Amniotic epithelial cell (primary cell): ENCODE measurements at places on chromosomes 16 and 17.

DNA sequence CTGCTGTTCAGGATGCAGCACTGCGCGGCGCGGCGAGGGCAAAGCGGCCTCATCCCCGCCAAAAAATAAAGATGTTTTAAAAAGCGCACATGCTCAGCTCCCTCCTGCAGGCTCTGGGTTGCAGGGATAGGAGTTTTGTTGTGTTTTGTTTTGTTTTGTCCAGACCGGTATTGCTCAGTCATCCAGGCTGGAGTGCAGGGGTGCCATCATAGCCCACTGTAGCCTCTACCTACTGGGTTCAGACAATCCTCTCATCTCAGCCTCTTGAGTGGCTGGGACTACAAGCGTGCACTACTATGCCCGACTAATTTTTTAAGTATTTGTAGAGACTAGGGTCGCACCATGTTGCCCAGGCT lies 636 bp downstream of the WWOX start:
- DNase-seq, result no peak

- DNase-seq, result no peak
Measured at GRCh38 chr17:32558326-32558955, 71.6 kb downstream of the CDK5R1 start.

GRCh38 chr16:31094088-31094423 lies 541 bp downstream of the VKORC1 start:
- no peak for DNase-seq

DNA sequence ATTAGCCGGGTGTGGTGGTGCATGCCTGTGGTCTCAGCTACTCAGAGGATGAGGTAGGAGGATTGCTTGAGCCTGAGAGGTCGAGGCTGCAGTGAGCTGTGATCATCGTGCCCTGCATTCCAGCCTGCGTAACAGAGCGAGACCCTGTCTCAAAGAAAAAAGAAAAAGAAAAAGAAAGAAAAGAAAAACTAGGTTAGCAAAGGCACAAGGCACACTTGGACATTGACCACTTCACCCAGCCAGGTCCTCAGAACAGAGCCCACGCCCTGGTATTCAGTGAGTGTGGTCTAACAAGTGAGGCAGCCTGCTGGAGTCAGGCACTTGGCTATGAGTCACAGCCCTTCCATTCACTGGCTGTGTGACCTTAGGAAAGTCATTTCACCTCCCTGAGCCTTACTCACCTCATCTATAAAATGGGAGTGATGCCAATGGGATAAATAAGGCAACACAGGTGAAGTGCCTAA lies 10.4 kb downstream of the MILR1 start:
- peak; percentile 67 for DNase-seq

DNA sequence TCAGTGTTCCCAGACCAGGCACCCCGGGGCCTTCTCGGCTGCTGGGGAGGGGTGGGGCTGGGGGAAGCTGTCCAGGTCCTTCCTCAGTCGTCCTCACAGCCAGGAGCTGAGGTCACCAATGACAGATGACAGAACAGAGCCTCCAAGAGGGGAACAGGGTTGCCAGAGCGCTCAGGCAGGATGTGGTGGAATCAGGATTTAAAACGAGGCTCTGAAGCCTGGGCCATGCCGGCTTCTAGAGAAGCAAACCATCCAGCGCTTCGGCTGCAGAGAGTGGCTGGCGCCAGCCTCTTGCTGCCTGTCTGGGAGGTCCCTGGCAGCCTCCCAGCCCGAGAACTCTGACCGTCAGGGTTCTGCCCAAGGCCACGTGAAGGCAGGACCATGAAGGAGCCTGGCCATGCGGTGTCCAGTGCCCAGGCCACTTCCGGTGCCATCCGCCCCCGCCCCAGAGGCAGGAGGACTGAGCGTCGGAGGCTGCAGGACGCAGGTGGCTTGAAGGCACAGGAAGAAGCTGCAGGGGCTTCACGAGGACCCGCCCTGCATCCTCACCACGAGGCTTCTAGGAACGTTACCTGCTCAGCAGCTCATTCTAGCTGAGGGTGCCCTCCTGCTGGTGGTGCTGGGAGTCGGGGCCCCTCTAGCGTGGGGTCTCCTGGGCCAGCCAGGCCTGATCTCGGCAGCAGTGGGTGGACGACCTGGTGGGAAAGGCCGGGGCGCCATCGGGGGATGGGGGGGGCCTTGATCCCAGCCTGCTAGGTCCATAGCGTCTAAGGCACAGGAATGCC lies 78.5 kb downstream of the KLHDC4 start:
- DNase-seq, result no peak
